ENCODE measurements at places on chromosomes 5 and 9.

- peak; percentile 51 for DNase-seq
These were observed 2034.6 kb upstream of the ACO1 start for GRCh38 chr9:30349526-30350513.

- DNase-seq, result no peak
These were observed 933.6 kb downstream of the CDH12 start for GRCh38 chr5:21919414-21920022.

DNA sequence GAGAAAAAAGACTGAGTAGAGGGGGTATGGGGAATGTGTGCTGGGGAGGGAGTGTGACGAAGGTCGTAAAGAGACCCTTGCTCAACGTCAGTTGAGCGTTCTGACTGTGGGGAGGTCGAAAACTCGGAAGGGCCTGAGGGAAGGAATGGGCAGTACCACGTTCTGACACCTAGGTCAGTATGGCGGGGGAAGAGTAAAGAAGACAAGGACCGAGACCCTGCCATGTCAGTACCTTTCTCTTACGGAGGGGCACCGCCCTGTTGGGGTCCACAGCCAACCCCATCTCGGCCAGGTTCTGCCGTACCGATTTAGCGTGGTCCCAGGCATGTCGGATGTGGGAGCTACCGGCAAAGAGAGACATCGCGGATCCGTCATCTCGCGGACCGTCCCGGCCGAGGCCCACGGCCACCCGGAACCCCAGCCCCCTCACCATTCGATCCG, 375 bp downstream of the NOP16 start:
- DNase-seq, result no peak

GRCh38 chr9:87112656-87113055, 165.3 kb upstream of the GAS1 start:
- DNase-seq, result no peak

DNA sequence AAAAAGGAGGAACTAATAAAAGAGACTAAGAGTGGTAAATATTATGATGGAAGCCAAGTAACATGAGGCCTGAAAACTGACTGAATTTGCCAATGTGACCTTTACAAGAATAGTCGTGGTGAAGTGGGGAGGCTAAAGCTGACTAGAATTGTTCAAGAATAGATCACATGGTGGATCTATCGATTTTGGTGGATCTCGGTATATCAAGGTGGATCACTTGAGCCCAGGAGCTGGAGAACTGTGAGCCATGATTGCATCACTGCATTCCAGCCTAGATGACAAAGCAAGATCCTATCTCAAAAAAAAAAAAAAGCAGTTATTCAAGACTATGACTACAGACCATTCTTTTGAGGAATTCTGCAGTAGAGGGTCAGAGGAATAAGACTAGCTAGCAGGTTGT, 15.1 kb downstream of the ERMP1 start:
- DNase-seq, result no peak

- DNase-seq, result no peak
These were observed 143.4 kb downstream of the FGF18 start for GRCh38 chr5:171562822-171563221.

GRCh38 chr9:137276473-137277328, 825 bp upstream of the TOR4A start:
- DNase-seq, result peak; percentile 83

- DNase-seq, result no peak
These were observed 130.8 kb downstream of the PCSK1 start for GRCh38 chr5:96302174-96302738.

- no peak for DNase-seq
These were observed 8.9 kb upstream of the NKD2 start for GRCh38 chr5:999724-1000123.

DNA sequence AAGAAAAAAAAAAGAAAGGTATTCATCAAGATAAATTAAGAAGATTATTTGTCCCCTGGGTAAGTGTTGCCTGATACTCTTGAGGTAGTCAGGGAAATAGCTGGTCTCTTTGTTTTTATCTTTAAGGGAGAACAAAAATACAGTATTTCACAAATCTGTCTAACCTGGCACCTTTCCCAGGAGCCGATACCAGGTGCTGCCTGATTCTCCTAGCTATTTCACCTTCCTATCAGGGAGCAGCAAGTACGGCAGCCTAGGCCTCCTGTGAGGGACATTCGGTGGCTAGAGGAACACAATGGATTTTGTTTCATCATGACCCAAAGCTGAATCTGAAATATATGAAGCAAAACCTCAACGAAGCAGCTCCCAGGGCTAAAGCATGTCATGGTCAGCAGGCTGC, 86.0 kb downstream of the TARS1 start:
- DNase-seq, result no peak

DNA sequence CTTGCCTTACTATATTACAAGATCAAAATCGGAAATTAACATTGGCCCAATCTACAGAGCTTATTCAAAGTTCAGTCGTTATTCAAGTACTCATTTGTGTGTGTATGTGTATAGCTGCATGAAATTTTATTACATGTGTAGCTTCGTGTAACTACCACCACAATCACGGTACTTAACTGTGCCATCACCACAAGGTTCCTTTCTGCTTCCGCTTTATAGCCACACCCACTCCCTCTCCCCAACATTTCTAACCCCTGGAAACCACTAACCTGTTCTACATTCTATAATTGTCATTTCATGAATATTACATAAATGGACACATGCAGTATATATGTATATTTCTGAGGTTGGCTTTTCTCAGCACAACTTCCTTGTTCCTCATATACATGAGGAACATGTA, 4.0 kb upstream of the TEX48 start:
- DNase-seq, result no peak

DNA sequence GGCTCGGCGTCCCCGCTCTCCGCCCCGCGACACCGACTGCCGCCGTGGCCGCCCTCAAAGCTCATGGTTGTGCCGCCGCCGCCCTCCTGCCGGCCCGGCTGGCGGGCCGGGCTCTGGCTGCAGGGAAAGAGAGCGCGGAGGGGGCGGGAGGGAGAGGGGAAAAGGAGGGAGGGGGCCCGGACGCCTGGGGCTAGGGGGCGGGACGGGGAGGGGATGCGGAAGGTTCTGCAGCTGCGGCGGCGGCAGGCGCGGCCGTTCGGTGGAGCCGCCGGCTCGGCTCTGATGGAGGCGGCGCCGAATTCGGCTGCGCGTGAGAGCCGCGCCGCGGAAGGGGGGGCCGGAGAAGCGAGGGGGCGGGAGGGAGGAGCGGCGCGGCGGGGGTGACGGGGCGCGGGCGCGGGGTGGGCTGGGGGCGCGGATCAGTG, at the start of gene MARCHF11:
TSS of gene MARCHF11 (minus strand) at position 281 of the 425 bp plus-strand sequence. CDS start at position 65, 216 bp downstream.
- DNase-seq, result no peak

DNA sequence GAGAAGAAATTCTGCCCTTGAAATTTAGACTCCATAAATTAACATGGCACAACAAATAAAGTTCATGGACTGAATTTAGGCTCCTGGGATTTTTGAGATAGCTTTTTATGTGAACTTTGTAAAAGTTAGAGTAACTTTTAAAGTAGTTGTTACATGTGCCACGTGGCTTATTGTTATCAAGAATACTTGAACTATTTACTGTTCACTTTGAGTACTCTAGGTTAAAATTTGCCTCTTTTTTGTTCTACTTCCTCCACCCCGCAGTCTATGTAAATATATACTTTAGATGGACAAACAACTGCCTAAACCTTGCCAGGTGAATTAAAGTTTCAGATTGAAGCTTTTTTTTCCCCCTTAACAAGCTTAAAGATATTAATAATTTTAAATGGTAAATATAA, 457.9 kb downstream of the RAB3C start:
- no peak for DNase-seq

GRCh38 chr5:42912184-42912798, 100.6 kb upstream of the SELENOP start:
- no peak for DNase-seq

GRCh38 chr9:124469011-124469832, 19.0 kb downstream of the ADGRD2 start:
- peak; percentile 33 for DNase-seq

DNA sequence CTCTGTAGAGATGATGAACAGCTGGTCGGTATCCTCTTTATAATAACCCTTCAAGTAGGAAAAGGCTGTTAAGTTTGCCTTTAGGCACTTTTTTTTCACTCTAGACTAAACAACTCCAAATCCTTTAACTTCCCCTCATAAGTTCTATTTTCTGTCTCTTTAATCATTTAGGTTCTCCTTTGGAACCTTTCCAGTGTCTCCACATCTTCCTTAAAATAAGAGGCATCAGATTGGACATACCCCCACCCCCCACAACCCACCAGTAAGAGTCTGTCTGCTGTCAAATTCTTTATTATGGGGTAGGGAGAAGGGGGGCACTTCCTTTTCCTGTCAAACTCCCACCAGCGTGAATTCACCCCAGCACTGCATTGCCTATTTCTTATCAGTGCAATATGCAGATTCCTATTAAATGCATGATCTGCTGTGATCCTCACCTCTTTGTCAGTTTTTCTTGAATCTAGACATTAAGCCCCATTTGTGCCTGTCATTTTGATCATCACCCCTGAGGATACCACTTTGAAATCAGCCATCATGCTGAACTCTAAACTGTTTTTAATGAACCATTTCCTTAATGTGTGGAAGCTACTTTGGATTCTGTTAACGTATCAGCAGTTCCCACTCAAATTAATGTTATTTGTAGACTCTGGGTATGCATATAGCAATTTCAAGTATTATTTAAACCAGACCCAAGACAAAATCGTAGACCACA, 212.2 kb downstream of the PDZD2 start:
- no peak for DNase-seq

GRCh38 chr9:71876106-71876505, 34.9 kb downstream of the ABHD17B start:
- no peak for DNase-seq

GRCh38 chr5:32865475-32865874, 154.4 kb downstream of the NPR3 start:
- no peak for DNase-seq

DNA sequence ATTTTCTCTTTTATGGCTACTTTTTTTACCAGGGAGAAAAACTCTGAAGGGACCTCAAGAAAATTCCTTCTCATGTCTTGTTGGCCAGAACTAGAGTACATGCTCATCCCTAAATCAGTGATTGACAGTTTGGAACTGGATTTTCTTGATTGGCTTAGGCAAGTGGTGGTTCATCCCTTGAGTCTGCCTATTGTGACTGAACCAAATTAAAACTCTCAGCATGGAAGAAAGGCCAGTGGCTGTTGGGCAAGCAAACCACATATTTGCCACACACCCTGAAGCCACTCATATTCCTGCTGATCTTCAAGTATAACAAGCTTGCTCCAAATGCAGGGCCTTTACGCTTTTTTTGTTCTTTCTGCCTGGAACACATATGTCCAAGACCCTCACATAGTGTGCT, 7.2 kb upstream of the HOMER1 start:
- no peak for DNase-seq

GRCh38 chr5:133440467-133441115, 171.8 kb downstream of the FSTL4 start:
- no peak for DNase-seq

DNA sequence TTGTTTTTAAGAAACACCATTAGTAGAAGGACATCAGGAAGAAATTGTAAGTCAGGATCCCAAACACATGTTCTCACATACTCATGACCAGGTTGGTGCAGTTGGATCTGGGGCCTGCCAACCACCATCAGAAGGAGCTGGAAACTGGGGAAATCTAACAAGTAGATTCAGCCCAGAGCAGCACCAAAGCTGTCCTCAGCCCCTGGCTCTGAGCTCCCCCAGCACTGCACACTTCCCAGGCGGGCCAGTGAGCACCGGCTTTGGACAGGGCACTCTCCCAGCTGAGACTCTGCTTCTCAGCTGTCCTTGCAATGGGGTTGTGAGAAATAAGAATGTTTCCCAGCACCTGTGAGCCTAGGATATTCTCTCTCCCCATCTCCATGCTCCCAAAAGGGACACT, 162.5 kb downstream of the PAX5 start:
- peak; percentile 62 for DNase-seq

- DNase-seq, result no peak
These were observed 453.5 kb downstream of the GADD45G start for GRCh38 chr9:90058182-90058763.

DNA sequence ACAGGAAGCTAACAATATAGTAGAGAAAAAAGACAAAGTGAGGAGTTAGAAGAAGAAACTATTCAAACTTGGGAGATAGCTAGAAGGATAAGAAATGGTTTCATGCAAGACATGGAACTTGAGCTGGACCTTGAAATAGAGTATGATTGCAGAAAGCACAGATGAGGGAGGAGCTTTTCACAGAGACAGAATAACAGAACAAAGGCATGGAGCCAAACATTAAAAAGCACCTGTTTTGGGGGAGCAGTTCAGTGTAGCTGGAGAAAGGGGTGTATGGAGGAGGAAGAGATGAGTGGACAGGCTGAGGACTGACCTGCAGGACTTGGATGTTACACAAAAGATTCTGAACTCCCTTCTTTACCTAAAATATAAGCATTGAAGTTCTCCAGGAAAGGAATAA, 25.2 kb downstream of the DTWD2 start:
- no peak for DNase-seq

GRCh38 chr5:139178935-139179334, 19.2 kb downstream of the SIL1 start:
- no peak for DNase-seq

- no peak for DNase-seq
These were observed 926.3 kb upstream of the ARRDC3 start for GRCh38 chr5:92309336-92309991.

DNA sequence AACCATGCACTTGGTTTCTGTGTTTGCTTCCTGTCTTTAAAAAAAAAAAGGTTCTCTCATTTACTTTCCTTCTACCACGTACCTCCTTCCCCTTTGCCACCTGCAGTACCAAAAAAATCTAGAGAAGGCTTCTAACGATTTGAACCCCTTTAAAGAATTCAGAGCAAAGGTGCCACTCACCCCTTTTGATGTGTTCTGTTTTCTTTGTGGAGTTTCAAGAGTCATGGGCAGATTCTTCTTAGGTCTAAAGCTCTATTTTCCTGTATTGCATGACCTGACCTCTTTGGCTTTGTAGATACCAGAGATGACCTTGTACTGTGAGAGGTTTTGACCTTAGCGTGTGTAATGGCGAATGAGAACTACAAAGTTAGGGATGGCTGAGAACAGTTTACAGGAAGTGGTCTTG, 29.0 kb downstream of the TXNDC8 start:
- DNase-seq, result no peak

GRCh38 chr5:109267283-109267682, 142.5 kb downstream of the PJA2 start:
- no peak for DNase-seq

DNA sequence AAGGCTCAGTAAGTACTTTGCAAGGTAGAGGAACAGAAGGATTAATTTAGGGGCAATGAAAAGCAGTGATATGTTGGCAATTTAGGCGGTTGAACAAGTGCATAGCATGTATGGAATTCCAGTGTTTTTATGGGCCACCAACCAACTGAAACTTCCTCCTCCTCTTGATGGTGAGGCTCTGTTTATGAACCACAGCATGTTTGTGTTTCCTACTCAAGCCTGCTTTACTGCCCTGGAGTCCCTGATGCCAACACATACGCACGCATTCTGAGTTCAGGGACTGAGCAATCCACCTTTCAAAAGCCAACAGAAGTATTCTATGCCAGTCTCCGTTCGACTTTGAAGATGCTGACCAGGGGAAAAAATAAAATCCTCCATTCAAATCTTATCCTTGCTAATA, 417.5 kb downstream of the EFNA5 start:
- DNase-seq, result no peak

GRCh38 chr5:14700478-14701436, 36.2 kb downstream of the OTULIN start:
- DNase-seq, result no peak

GRCh38 chr5:151384106-151384505, 36.7 kb upstream of the SLC36A2 start:
- DNase-seq, result no peak
